ENCODE measurements at places on chromosomes 7 and 10. TPM values are rescaled to one million over a fixed set of nuclear protein-coding genes. Genes with fewer than 3 reads are reported as not detected.

SFRP5 gene
- total RNA-seq, result not detected

CPA4 gene
- 10.8 TPM for total RNA-seq

TRIM50 gene
- total RNA-seq, result not detected

IFIT2 gene
- 0.62 TPM for total RNA-seq

PSPH gene
- 66.4 TPM for total RNA-seq

PAX2 gene
- not detected for total RNA-seq

PTPRZ1 gene
- total RNA-seq, result 33.2 TPM

RARRES2 gene
- total RNA-seq, result not detected

PIK3AP1 gene
- 0.04 TPM for total RNA-seq

SORBS1 gene
- 0.08 TPM for total RNA-seq

PHYHIPL gene
- total RNA-seq, result not detected

MARCHF5 gene
- total RNA-seq, result 6.0 TPM

FXYD4 gene
- not detected for total RNA-seq

SNX8 gene
- 9.1 TPM for total RNA-seq

CEP55 gene
- 63.8 TPM for total RNA-seq

SORCS1 gene
- total RNA-seq, result not detected

FOXI2 gene
- total RNA-seq, result not detected

CC2D2B gene
- not detected for total RNA-seq

LIPJ gene
- total RNA-seq, result not detected

PILRB gene
- 10.9 TPM for total RNA-seq

CYCS gene
- 73.3 TPM for total RNA-seq

ERVW-1 gene
- not detected for total RNA-seq

GARIN1A gene
- total RNA-seq, result not detected

INHBA gene
- 121 TPM for total RNA-seq

ACSM6 gene
- not detected for total RNA-seq

MYH16 gene
- 1.1 TPM for total RNA-seq

EGR2 gene
- total RNA-seq, result not detected

ATG9B gene
- 0.08 TPM for total RNA-seq

PSD gene
- 0.31 TPM for total RNA-seq

ST7 gene
- total RNA-seq, result 14.8 TPM

CAV1 gene
- total RNA-seq, result 764 TPM

CARD11 gene
- 2.1 TPM for total RNA-seq

SPDYE1 gene
- total RNA-seq, result not detected

C10orf95 gene
- 3.2 TPM for total RNA-seq

CALHM3 gene
- total RNA-seq, result not detected

SPDYE9 gene
- not detected for total RNA-seq

OR9A2 gene
- total RNA-seq, result not detected

BTBD16 gene
- 0.15 TPM for total RNA-seq

CNTNAP2 gene
- total RNA-seq, result 0.53 TPM

CFTR gene
- not detected for total RNA-seq

ADIRF gene
- 23.8 TPM for total RNA-seq

UPK3B gene
- total RNA-seq, result 1.4 TPM

KLF14 gene
- not detected for total RNA-seq

CH25H gene
- total RNA-seq, result not detected

COL13A1 gene
- total RNA-seq, result 3.7 TPM

Measured in hair follicular keratinocyte (primary cell).